ENCODE measurements at places on chromosomes 6 and 20.

GRCh38 chr6:145352382-145353080 is 382.8 kb downstream of the EPM2A start:
- no peak for DNase-seq

GRCh38 chr6:144897441-144897921 is 612.3 kb downstream of the UTRN start:
- DNase-seq: no peak

- no peak for DNase-seq
Observed at GRCh38 chr6:140050101-140050995, 675.9 kb upstream of the CITED2 start.

DNA sequence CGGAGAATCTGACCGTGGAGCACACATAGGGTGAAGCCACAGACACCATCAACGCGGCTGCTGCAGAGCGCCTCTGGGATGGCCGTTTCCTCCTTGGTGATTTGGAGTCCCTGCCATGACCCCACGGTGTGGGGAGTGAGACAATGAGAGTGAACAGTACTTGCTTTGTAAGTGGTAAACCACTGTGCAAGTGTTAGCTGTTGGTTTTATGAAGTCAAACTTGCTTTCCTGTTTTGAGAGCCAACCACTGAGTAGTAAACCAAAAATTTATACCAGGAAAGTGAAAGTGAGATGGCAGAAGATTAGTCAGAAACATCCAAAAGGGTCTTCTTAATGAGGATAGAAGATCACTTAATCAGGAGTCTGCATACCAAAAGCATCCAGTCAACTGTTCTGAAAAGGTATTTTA is 160.7 kb downstream of the FOXC1 start:
- no peak for DNase-seq

DNA sequence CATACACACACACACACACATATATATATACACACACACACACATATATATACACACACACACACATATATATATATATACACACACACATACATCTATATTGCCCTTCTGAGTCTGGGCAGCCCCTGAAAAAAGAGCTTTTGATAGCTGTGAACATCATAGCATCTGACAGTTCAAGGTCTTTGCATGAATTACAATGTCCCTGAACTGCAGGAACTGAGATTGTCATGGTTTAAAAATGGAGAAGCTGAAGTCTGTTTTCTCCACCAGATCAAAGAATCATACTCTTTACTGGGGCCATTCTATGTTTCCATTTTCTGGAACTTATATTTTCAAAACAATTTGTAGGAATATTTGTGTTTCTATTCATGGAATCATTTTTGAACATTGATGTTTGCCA is 189.8 kb downstream of the ZDHHC14 start:
- no peak for DNase-seq

DNA sequence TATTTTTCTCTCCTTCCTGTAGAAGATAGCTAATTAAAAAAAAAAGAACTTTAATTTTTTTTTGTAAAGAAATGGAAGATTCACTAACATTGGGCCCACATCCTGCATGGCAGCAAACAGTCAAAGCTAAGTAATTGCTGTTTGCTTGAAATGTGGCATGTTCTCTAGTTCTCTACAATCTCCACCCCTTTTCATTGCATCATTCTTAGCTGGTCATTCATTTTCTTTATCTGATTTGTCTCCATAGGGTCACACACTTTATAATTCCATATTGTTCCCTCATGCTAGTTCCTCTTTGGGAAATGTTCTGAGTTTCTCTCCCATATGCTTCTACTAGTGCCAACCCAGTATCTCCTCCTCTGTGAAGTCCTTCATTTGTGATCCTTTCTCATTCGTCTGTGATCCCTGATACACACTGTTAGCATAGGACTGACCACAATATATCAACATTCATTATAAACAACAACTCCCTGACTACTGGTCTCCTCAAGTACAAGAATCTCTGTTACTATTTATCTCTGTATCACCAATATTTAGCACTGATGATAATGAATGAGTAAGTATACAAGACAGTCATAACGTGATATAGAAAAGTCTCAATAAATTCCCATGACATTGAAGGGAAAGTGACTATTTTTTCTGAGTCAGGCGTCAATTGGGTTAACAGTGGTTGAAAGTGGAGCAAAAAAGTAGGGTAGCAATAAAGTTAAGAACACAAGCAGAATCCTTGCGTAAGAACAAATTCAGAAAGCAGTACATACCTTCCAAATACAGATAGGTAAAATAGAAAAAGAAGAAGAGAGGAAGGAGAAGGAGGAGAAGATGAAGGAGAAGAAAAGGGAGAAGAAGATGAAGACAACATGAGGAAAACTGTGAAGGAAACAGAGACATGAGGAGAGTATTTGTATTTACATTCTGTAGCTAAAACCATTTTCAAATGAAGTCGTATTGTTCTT is 33.2 kb upstream of the MYB start:
- DNase-seq: no peak

Data from left forelimb (tissue), 1 donor.